Stimulated activated CD4-positive, alpha-beta T cell treated with anti-CD3 and anti-CD28 coated beads, Interleukin-2, amount 100 ng/mL, for 4 hours (primary cell): ENCODE measurements at places on chromosomes 6 and 20.

DNA sequence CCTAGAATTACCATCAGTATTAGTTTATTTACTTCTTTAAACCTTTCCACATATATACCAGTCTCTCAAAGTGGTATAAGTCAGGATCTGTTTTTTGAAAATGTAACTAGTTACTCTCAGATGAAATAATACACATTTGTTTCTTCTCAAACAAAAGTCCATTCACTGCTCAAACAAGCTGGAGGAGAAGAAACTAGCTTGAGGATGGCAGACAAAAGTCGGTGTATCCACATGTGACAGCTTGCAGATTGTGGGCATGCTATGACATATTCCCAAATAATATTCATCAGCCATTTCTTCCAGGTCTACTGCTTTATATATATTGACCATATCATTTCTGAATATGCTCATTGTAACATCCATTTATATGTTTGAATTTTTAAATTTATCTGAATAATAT, 197.4 kb upstream of the KCNQ5 start:
- DNase-seq, result no peak

DNA sequence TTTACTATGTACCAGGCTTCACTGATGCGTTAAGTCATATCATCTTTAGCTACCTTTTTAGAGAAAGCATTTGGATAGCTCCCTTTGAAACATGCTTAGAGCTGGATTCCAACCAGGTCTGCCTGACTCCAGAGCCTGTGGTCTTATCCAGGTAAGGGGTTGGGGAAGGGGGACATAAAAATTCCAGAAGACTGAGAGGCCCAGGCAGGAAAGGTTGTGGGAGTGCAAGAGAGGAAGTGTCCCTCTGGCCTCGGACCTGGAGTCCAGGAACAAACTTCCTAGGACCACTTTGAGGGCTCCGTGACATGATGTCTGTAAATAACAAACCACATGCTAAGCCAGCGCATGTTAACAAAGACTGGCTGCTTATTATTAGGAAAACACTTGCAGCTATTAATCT, 163.0 kb upstream of the KCNG1 start:
- DNase-seq, result no peak

- peak; percentile 54 for DNase-seq
These were observed 766 bp downstream of the SLC16A10 start for GRCh38 chr6:111087871-111088667.

GRCh38 chr20:15155848-15156401, 818.5 kb upstream of the FLRT3 start:
- DNase-seq, result no peak

GRCh38 chr6:159168536-159169192, 536 bp upstream of the FNDC1 start:
- no peak for DNase-seq

GRCh38 chr6:53892707-53893106, 97.9 kb downstream of the LRRC1 start:
- DNase-seq, result no peak

DNA sequence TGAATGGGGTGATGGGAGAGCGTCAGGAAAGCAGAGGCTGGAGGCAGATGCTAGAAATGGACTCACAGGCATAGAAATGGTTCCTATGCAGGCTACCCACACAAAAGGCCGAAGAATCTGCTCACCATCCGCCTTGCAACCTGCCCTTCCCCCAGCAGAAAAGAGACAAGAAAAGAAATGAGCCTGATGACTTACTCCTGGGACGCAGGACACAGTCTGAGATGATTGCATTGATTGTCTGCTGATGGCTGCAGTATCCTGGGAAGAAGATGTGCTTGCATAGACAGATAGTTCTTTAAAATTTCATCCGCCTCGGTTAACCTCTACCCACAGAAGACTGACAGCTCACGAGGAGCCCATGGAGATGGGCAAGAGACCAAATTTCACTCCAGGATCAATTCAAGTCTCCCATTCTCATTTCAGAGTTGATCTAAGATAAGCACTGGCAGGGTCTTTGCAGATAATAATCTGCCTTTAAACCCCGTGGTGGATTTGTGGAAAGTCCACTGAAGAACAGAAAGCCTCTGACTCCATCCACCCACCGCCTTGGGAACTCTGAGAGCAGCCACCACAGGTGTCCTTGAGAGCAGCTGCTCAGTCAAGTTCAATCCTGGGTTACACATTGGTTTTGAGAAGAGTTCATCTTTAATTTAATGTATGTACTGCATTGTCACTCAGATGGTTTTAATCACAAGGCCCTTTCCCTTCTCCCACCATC, 7.2 kb downstream of the AGPAT4 start:
- DNase-seq, result no peak

GRCh38 chr20:8153281-8153908, 21.3 kb downstream of the PLCB1 start:
- DNase-seq, result no peak
